ENCODE measurements at places on chromosomes 7 and 10.
A peak's percentile ranks its signal among the peaks of the same experiment; 100 is the strongest.

DNA sequence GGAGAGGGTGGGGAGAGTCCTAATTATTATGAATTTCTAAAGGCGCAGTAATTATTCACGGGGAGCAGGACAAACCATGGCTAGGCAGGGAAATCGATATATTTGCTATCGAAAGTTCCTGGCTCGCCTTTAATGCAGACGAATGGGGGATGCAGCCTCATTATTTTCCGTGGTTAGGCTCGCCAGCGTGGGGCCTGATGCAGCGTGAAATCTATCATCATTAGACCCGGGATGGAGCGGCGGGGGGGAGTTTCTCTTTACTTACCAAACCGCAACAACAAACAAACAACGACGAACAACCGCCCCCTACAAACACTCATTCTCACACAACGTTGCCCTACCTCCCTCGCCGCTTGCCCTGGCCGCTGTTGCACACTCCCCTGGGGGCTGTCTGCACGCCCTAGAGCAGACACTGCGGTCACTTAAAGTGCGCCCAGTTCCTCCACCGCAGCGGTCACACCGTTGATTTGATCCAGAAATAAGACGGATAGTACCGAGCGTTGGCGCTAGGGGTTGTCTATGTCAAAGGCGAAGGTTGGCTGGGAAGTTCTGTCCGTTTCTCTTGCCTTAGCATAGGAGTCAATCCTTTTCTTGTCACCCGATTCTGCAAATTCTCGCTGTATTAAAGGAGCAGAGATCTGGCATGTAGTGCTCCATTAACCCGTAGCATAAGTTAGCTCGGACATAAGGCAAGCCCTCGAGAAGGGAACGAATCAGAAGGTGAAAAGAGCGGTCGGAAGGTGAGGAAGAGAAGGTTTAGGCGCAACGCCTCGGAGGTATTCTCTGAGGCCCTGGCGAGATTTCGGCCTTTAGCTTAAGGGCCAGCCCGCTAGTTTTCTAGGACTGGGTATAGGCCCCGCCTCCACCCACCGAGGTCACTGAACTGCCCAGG lies 10.4 kb downstream of the NXPH1 start:
- no peak for DNase-seq

GRCh38 chr10:45424668-45425404 lies 50.8 kb downstream of the ALOX5 start:
- no peak for DNase-seq

- no peak for DNase-seq
These were observed 33.5 kb downstream of the WDR86 start for GRCh38 chr7:151376218-151376902.

- no peak for DNase-seq
These were observed 72.0 kb upstream of the FOXP2 start for GRCh38 chr7:114342431-114343179.

DNA sequence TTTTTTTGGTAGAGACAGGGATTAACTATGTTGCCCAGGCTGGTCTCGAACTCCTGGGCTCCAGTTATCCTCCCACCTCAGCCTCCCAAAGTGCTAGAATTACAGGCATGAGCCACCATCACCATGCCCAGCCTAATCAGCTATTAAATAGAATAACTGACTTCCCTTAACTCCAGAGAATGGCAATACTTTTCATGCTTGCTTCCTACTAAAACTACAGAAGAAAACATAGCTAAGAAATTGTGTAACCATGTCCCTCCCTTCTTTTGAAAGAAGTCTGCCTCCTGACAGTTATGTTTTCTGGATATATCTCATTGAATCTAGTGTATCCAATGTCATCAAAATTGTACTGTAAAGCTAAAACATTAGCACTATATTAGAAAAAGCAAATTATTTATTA lies 95.6 kb downstream of the KMT2C start:
- no peak for DNase-seq

DNA sequence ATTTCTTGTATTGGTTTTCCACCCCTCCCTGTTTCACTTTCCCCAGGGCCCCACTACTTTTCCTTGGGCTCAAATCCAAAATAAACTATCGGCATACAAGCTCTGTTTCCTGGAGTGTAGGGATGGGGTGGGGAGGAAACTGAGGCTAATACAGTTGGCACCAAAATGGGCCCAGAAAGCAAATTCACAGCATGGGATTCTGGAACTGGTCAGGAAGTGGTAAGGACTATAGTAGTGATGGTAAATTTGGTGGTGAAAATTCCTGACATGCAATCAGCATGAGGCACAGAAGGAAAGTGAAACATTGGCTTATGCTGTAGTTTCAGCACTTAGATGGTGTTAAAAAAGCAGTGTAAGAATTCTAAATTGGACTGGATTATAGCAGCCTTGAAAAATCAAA lies 8.7 kb upstream of the SAMD9L start:
- DNase-seq: no peak

DNA sequence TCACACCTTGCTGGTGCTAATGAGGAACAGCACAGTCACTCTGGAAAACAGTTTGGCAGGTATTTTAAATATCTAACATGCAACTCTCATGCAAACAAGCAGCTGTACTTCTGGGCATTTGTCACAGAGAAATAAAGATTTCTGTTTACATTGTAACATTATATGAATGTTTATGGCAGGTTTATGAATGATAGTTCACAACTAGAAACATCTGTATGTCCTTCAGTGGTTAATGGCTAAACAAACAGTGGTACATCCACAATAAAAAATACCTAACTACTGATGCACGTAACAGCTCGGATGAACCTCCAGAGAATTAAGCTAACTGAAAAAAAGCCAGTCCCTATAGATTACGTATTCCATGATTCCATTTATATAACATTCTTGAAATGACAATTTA lies 109.6 kb downstream of the GPR37 start:
- no peak for DNase-seq

- peak; percentile 32 for DNase-seq
These were observed 65.0 kb downstream of the DNAJC12 start for GRCh38 chr10:67772894-67773511.

DNA sequence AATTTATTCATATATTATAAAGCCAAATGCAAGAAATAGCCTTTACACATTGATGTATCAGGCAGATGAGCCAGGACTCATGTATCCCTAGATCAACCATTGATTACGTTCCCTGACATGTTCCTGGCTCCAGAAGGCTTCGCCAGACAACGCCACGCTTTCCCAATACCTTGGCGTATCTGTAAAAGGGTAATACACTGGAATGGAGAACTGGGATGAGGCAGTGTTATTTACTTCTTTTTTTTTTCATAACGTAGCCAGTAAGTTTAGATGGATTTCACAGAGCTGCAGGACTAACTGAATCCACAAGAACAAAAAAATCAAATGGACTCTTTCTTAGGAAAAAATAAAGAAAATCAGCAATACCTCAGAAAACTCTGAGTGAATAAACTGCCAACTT lies 588.1 kb upstream of the SEMA3D start:
- no peak for DNase-seq

GRCh38 chr7:112192236-112193154 lies 13.7 kb downstream of the DOCK4 start:
- peak; percentile 77 for DNase-seq

DNA sequence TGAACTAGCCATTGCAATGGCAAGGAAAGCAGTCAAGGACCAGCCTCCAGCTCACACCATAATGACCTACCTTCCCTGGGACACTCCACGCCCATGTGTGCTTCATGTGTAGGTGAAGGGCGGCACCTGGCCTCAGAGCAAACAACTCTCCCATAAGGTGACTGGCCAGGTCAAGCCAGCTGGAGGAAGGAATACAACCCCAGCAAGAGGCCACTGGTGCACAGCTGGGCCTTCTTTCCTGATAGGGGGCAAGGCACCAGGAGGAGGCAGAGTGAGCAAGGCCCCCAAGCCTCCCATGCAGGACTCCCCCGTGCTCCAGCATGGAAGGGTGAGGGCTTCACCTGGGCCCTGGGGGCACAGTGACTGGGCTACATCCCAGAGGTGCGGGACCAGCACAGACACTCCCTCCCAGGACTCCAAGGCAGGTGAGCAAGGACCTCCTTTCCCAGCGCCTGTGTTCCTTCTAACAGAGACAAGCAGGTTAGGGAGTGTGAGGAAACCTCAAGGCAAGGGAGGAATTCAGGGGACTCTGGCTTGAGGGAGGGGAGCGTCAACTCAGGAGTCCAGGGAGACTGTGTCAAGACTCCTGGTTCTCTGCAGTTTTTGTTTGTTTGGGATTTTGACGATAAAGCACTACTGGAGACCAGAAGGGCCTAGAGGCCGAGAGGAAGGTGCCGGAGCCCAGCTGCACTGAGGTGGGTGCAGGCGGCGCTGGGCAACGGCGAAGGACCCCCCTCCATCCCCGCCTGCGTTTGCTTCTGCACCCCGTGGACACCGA lies 1.7 kb downstream of the PTPRN2 start:
- DNase-seq: no peak

DNA sequence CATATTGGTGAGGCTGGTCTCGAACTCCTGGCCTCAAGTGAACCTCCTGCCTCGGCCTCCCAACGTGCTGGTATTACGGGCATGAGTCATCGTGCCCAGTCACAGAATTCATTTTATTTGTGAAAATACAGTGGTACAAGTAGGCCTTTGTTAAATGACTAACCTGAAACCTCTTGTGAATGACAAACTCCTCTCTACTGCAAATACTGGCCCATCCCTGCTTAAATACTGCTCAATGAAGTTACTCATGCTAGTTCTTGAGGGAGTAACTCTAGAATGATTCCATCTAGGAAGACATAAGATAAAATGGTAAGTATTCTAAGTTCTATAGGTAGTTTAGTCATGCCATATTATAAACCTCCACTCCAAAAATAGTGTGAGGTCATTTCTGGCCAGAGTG lies 80.7 kb downstream of the UBE2H start:
- DNase-seq: no peak

DNA sequence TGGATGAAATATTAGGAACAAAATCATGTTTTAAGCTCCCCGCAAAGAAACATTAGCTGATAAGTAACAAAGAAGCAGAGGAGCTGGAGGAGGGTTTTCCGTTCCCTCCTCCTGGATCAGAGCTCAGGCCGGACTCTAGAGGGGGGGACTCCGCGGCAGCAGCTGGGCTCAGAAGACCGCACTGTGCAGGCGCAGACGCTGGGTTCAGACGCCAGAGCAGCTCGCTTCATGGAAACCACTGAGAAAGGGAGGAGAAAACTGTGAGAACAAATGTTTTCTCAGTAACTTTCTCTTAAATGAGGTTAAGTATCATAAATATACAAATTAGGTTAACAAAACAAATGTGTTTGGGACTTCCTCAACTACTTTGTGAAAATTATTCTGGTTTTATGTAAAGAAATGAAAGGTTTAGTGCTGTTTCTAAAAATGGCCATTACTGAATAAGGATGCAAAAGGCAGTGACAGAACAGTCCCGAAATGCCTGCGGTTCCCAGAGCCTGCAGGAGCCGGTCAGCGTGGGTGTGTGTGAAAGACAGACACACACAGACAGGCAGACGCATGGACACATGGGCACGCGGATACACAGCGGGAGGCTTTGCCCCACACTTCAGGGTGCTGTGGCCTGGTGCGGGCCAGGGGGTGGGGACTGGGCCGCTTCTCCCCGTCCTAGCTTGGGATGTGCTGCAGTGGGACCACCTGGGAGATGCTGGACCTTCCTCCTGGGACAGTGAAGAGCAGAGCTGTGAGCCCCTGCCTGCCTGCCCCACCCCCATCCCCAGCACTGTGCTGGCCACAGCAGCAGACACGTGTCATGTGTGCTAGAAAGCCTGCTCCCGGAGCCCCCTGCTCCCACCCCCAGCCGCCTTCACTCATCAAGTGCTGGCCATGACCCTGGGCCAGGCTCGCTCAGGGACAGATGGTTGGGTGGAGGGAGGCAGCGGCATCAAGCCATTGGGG lies 20.3 kb upstream of the ADGRA1 start:
- no peak for DNase-seq

GRCh38 chr10:97095701-97096260 lies 90.0 kb downstream of the SLIT1 start:
- DNase-seq: no peak

GRCh38 chr10:31578181-31578852 lies 259.3 kb downstream of the ZEB1 start:
- no peak for DNase-seq

- DNase-seq: no peak
These were observed 260.1 kb upstream of the PODXL start for GRCh38 chr7:131816391-131817007.

DNA sequence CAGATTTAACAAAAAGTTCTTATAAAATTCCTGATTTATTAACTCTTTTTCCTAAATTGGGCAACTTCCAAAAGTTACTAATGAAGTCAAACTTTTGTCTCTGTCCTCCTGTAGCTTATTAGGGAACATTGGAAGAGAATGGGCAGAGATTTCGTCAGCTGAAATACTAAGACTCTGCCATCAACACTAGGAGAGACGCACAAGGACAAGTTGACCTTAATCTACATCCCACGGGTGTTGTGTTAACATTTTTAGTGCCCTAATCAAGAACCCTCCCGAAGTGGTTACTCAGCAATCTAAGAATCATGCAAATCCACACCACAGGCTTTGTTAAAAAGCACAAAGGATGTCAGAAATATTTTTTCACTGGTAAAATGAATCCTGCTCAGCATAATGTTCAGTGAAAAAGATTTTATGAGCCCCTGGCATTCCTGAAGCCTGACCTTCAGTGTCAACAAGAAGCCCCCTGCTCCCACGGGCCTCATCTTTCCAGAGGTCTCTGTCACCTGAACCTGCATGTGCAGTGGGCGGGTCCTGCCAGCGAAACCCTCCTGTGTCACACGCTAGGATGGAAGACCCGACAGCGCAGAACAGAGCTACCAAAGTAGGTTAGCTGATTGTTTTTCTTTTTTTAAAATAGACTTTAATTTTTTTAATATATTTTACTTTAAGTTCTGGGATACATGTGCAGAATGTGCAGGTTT lies 70.6 kb upstream of the AKR1E2 start:
- peak; percentile 14 for DNase-seq

DNA sequence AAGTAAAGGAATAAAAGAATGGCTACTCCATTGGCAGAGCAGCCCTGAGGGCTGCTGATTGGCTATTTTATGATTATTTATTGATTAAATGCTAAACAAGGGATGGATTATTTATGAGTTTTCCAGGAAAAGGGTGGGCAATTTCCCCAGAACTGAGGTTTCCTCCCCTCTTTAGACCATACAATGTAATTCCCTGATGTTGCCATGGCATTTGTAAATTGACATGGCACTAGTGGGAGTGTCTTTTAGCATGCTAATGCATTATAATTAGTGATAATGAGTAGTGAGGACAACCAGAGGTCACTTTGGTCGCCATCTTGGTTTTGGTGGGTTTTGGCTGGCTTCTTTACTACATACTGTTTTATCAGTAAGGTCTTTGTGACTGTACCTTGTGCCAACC lies 55.5 kb downstream of the BBS9 start:
- no peak for DNase-seq

DNA sequence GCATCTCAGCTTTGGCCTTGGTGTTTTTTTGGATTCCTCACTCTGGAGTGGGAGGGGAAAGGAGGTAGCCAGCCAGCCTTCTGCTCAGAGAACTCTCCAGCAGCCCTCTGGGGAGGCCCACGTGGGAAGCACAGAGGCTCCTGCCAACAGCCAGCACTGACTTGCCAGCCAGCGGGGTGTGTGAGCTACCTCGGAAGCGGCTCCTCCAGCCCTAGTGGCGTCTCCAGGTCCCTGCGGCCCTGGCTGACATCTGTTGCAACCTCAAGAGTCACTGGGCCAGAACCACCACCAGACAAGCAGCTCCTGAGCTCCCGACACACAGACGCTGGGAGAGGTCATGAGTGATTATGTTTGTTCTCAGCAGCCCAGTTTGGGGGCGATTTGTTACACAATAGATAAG lies 180.2 kb upstream of the FZD8 start:
- peak; percentile 54 for DNase-seq

- no peak for DNase-seq
These were observed 6.4 kb downstream of the KDM7A start for GRCh38 chr7:140170375-140170774.

Data from amniotic epithelial cell (primary cell).